Nucleus accumbens (tissue), 56 donors: ENCODE measurements at places on chromosomes 3 and 15.

GRCh38 chr3:171455603-171456550, 4.3 kb downstream of the TNIK start:
- no peak for DNase-seq

DNA sequence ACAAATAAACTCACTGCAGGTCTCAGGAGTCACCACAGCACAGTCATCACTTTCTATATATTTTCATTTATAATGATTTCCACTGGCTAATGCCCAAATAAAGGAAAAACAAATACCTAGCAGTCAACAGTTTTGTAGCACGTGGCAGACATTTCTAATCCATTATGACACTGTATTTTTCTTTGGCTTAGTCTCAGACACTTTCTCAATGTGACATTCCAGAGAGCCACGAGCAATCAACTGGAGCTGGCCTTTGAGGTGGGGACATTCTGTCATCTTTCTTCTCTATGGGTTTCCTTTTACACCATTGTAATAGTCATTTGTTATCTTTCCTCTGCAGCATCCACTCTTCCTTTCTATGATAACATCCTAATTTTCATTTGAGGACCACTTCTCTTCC, 119.7 kb downstream of the WNT5A start:
- DNase-seq: no peak

DNA sequence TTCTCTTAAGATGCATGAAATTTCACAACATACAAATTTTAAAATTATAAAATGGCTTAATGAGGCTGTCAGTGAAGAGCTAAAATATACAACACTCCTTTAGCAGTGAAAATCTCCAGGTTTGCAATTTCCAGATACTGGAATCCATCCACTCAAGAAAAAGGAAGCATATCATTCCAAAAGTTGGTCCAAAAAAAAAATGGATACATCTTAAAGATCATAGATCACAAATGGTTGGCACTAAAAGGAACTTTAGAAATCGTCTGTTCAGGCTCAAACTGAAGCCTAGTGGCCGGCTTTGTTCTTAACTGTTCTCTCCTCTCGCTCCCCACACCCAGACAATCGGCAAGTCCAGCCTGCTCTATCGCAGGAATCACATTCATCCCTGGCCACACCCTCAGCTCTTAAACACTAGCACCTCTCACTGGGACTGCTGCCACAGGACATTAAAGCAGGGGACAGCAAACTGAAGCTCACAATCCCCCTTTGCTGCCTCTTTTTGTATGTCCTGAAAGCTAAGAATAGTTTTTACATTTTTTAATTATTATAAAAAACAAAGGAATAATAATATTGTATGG, 130.3 kb upstream of the CDIN1 start:
- no peak for DNase-seq

DNA sequence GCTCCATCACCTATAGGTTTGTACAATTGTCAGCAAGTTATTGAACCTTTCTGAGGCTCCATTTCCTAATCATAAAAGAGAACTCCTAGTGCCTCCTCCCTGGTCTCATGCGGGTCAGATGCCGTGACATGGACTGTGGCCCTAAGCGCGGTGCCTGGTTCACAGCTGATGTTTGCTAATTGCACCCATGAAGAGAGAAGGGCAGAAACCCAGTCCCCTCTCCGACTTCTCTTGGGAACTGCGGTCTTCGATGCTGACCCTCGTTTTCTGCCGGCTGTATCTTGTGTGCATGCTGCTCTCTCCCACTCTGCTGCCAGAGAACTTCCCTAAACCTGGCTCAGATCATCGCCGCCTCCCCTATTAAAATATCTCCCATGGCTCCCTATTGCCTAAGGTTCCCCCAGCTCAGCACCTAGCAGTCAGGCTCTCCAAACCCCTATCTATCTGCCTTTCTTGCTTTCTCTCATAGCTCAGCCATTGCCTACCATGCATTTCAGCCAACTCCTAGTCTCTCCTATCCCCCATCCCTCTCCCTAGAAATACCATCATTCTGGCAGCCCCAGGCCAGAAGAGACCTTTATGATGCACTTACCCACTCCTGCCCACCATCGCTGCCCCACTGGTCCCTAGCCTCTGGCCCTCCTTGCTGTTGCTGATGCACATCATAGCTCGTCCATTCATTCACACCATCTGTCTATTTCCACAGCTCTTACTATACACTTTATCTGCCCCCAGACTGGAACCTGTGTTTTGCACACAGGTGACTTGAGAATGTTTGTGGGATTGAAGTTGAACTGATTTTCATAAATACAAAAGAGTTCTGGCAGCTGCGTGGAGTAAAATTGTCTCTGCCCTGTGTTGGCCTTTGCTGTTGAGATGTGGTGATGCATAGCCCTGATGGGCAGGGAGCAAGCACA, 6.6 kb downstream of the ISG20 start:
- DNase-seq: no peak

GRCh38 chr3:140134231-140134965, 199.4 kb downstream of the CLSTN2 start:
- DNase-seq: no peak

DNA sequence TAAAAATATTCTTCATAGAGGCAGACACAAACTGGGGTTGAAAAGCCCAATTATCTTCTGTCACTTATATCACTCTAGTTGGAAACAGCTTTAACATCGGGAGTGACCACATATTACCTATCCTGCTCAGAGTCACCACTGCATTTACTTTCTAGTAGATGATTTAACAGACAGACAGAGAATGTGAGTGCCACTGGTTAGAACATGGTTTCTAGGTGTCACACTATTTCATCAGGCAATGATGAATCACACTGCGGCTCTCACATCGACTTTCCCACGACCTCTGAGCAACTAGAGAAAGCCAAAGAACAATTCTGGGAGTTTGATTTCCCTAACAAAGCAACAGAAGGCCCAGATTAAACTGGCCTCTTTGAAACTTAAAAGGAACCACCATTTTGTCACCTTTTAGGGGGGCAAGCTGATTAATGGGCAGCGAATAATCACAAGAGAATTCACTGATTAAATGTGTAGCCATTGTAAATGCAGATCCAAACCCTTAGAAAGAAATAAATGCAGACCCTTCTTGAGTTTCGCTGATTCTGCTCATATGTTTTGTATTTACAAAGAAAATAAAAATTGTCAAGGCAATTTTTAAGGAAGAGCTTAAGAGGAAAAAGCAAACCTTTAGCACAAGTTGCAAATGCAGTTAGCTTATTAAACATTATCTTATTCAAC, 112.6 kb upstream of the KBTBD8 start:
- no peak for DNase-seq

DNA sequence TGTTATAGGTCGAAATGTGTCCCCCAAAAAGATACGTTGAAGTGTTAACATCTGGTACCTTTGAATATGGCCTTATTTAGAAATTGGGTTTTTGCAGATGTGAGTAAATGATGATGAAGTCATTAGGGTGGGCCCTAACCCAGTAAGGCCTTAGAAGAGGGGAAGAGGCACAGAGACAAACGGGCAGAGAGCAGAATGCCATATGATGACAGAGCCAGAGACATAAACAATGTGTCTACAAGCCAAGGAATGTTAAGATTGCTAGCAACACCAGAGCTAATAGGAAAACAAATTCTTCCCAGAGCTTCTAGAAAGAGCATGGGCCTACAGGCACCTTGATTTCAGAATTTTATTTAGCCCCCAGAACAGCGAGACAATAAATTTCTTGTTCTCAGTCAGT, 693.1 kb upstream of the NECTIN3 start:
- no peak for DNase-seq

- no peak for DNase-seq
These were observed 37.8 kb downstream of the CCNL1 start for GRCh38 chr3:157122116-157122515.
